ENCODE measurements at places on chromosomes 3 and 15.

- DNase-seq, result no peak
Measured at GRCh38 chr15:31782951-31783350, 247.4 kb upstream of the CHRNA7 start.

DNA sequence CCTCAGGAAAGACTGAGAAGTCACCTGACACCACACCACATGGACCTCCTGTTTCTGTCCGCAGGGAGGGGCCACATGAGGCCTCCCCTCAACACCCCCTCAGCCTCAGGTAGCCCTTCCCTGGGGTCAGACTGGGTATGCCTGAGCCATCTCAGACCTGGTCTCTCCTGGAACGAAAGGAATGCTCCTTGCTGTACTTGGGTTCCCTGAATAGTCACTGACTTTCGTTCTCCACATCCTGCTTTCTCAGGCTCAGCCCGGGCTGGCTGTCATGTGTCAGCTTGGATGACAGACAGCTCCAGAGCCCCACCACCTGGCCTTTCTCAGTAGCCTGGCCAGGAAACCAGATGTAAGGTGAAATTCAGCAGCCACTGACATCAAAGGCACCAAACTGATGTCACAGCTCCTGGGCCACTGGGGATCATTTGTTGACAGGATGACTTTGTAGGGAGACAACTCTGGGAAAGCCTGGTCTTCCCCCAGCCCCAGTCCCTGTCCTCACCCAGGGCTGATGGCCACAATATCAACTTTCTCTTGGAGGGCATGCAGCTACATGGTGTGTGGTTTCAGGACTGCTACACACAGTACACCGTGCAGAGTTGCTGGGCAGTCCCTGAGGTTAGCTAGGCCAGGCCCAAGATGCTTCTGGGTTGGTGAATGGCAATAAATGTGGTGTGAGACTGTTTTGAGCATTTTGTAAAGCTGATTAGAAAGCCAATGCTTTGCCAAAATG is 141.4 kb upstream of the MRPS22 start:
- DNase-seq, result peak; percentile 48

GRCh38 chr15:80695099-80695910 is at the start of gene ABHD17C:
Gene ABHD17C (plus strand): TSS chr15:80695310. CDS start chr15:80695430, 120 bp downstream.
- peak; percentile 67 for DNase-seq

GRCh38 chr3:53303957-53304356 is 43.4 kb downstream of the DCP1A start:
- DNase-seq, result no peak

GRCh38 chr3:58217209-58217811 is 6.5 kb upstream of the DNASE1L3 start:
- peak; percentile 76 for DNase-seq

DNA sequence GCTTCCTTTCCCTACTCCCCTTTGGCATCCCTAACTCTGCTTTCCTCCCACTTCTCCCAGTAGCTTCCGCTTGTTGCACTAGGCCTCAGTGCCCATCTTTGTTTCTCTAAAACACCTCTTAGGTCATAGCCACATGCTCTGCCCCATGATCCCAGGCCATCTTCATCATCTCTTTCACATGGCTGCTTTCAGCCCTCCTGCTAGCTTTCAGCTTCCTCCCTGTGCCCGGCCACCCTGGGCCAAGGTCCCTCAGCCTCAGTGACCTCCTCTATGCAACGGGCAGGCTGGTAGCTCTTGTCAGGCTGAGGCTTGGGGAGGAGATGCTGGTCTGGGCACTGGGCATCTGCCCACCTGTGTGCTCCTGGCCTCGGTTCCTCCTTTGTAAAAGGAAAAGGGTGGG is 2.3 kb downstream of the PLEKHO2 start:
- DNase-seq, result no peak

DNA sequence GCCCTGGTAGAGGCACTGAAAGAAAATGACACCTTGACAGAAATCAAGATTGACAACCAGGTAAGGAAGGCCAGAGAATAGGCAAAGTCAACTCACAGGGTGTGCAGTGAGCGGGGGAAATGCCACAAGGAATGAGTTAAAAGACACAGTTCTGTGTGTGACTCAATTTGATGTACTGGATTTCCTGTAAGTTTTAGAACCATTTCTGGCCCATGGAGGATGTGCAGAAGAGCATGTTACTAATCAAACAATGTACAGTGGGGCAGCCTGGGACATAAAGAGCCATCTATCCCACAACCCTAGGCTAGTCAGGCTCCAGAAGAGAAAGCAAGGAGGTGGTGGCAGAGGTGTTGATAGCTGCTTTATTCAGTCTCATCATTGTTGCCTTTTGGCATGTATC is 31.2 kb upstream of the TMOD3 start:
- no peak for DNase-seq

GRCh38 chr3:37387462-37387861 is 213.1 kb upstream of the LRRFIP2 start:
- no peak for DNase-seq

DNA sequence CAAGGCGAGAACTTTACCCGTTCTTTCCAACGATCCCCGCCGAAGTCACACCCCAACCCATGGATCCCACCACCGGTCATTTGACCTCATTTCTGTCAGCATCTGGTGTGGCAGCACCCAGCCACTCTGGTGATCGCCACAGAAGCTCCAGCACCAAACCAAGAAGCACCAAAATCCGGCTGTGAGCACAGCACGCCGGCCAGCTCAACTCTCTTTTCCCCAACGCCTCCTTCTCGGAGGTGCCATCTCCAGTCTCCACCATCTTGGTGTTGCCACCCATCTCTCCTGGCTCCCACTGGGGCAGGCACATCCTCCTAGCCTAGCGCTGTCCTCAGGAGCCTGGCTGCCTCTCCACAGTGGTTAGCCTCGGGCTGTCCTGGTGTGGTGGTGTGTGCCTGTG is 6.5 kb downstream of the MUC4 start:
- DNase-seq, result no peak

DNA sequence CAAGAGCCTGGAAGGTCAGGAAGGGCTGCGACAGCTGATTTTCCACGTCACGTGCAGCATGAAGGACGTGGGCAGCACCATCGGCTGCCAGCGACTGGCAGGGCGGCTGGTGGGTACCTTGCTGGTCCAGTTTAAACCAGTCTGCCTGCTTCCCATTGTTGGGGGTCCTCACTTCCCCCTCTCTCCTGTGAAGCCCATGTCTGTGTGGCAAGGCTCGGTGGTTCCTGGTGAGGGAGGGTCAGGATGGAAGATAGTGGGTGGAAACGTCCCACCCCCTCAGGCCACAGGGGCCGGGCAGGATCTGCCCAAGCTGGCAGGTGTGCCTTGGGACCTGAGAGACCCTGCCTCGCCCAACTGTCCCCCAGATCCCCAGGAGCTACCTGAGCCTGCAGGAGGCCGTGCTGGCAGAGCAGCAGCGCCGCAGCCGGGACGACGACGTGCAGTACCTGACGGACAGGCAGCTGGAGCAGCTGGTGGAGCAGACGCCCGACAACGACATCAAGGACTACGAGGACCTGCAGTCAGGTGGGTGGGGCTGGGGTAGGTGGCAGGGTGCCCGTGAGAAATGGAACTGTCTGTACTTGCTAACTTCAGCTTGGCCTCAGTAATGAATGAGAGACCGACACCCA is 108.2 kb downstream of the LRRK1 start:
- DNase-seq, result peak; percentile 56

DNA sequence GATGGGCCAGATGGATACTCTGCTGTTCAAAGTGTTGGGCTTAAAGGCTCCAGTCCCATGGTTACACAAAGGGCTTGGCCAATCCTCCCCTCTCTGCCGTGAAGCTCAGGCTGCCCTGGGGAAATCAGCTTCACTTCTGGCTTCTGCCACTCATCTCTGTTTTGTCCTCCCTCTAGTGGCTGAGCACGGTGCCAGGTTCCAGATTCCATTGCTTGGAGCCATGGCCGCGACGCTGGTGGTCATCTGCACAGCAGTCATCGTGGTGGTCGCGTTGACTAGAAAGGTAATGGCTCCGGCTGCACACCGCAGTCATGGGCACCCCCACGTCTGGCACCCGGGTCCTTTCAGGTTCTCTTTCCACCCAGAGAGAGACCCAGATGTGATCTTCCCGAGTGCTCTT is 5.6 kb downstream of the TIGIT start:
- DNase-seq, result no peak

GRCh38 chr3:3066378-3066777 is 43.8 kb downstream of the IL5RA start:
- DNase-seq, result no peak

GRCh38 chr3:176208283-176208682 is 989.0 kb downstream of the TBL1XR1 start:
- no peak for DNase-seq

DNA sequence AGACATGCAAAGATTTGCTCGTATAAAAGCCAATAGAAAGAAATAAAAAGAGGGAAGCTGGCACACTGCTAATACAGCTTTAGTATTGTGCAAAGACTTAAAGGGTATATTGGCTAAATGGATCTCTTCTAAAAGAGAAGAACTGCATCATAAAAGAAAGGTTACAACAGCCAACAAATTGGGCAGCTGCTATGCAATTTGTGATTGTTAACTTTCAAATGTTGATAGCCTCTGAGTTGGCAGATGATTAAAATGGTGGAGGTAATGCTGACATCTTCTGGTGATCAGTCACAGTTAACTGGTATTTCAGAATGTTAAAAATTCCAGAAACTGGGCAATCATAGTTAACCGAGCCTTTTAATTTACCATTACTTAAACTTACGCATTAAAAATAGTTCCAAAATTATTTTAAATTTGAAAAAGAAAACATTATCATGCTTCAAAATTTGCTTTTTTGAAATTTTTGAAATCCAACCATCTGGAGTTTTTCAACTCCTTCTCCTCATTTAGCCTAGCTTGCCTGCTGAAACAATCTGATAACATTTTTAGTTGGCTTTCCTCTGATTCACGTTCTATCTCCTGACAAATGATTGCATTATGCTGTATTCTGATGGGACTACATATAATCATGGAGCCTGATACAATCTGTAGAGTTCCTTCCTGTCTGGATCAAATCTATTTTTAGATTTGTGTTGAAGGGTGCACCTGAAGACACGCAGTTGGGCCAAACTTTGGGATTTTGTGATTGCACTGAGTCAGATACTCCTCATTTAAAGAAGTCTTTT is 144.0 kb upstream of the PDZRN3 start:
- DNase-seq, result peak; percentile 24

DNA sequence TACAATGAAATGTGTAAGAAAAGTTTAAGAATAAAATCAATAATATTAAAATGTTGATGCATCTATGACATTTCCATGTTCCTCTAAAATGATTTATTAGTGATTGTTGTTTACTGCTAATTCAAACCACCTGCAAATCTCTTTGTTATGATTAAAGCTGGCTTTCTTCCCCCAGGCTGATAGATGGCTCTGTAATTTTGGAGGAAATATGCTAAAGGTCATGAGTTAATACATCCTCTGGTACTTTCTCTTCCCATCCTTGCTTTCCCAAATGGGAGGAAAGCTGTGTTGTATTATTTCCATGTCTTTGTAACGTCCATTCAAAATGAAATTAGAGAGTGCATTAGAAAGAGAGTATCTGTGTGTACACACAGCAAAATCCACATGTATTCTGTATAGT is 139.5 kb upstream of the TMCO5A start:
- no peak for DNase-seq

DNA sequence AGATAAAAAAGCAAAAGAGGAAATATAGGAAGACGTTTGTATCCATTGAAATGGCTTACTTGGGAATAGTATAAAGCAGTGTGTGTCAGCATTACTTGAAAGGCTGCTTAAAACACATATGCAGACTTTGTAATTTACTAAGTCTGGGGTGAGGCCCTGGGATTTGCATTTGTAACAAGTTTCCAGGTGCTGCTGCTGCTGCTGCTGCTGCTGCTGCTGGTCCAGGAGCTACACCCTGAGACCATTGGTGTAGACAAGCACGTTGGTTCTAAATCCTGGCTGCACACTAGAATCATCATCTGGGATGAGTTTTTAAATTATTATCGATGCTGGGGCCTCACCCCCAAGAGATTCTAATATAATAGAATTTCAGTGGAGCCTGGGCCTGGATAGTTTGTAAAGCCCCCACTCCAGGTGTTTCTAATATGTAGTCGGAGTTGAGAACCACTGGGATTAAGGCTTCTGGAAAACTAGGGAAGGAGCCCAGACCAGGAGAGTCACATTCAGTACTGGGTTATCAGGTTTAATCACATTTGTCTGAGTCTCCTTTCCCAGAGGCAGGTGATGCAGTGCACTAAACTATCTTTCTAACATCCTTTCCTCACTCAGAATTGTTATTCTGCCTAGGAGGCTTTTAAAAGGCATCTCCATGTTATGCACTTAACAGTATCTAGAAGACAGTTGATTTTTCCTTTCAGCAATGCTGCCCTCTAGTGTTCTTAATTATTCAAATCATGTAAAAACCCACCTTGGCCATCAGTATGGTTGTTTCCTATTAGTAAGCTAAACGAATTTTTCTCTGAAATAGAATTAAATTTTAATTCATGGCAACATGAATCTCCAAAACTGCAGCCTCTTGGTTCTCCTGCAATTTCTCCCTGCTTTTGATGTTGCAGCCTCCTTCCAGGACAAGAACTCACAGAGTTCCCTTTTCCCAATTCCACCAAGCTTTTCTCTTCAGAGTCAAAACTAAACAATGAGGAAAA is 45.4 kb downstream of the SSR3 start:
- peak; percentile 85 for DNase-seq

DNA sequence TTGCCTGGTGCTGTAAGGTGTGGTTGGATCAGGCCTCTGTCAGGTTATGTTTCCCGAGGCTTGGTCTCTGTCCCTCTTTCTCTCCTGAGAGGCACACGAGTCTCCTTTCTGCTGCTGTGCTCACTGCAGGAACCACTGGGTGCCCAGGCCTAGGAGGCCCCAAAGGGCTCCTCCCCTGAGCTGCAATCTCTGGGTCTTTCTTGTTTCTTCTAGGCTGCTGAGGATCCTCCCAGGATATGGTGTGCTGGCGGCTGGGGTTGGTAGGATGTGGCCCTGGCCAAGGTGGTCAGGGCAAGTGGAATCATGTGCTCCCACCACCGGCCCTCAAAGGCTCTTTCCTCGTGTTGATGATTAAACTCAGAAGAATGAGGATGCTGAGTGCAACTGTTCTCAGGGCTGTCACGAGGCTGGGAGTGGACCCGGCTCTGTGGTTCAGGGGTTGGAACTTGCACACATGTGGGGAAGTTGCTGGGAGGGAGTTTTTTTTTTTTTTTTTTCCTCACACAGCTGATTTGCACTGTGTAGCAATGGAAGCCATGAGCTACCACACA is 43.6 kb upstream of the CTSH start:
- peak; percentile 35 for DNase-seq

DNA sequence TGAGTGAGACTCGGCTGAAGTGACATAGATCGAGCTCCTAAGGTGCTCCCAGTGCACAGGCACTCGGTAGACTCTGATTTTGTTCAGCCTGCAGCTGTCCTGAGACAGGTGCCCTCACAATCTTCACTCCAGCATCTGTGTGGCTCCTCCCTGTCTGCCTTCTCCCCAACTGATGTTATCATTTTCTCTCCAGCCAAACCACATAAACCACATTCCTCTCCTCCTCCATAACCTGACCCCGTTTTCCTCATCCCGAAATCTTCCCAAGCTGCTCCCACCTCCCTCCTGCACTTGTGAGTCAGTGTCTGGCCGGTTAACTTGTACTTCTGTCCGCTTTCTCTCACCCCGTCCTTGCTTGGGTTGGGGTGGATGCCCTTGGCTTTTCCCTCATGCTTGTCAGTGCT is 93.3 kb upstream of the HACD2 start:
- DNase-seq, result no peak

- no peak for DNase-seq
Measured at GRCh38 chr3:194534243-194534642, 47.4 kb upstream of the ATP13A3 start.

GRCh38 chr3:47984075-47984728 is 32.0 kb downstream of the MAP4 start:
- DNase-seq, result no peak

- DNase-seq, result no peak
Measured at GRCh38 chr3:126154391-126155279, 25.8 kb downstream of the ALDH1L1 start.
